ENCODE measurements at places on chromosomes 6 and 20.
A peak's percentile ranks its signal among the peaks of the same experiment; 100 is the strongest.

DNA sequence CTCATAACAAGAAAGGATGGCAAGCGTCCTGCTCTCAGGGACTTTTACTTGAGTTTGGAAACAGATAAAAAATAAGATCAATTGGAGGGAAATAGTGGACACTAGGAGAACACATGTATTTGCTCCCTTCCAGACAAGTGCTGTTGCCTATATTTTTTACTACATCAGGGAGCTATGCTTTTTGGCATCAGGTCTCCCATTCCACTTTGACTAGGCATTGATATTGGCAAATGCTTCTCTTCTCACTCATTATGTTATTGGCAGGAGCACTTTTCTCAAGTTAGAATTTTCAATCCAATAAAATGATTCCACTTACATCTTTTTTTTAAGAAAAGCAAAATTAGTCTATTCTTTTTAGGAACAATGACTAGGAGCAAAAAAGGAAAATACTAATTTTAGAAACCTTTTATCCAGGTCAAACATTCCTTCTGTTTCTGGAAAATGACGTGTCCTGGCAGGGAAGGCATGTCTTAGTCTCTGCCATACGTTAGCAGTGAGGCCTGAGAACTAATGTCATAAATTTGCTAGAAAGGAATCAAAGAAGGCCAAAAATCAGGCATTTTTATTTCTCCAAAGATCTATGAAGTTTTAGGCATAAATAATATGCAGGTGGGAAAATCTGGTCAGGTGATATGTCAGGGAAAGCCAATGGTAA, 21.4 kb downstream of the BCAS1 start:
- no peak for DNase-seq

- DNase-seq = no peak
Observed at GRCh38 chr20:51828762-51829161, 26.4 kb upstream of the SALL4 start.

GRCh38 chr20:39713076-39713840, 751.1 kb downstream of the DHX35 start:
- DNase-seq = no peak

GRCh38 chr6:143059663-143060353, 881 bp upstream of the AIG1 start:
- no peak for DNase-seq

DNA sequence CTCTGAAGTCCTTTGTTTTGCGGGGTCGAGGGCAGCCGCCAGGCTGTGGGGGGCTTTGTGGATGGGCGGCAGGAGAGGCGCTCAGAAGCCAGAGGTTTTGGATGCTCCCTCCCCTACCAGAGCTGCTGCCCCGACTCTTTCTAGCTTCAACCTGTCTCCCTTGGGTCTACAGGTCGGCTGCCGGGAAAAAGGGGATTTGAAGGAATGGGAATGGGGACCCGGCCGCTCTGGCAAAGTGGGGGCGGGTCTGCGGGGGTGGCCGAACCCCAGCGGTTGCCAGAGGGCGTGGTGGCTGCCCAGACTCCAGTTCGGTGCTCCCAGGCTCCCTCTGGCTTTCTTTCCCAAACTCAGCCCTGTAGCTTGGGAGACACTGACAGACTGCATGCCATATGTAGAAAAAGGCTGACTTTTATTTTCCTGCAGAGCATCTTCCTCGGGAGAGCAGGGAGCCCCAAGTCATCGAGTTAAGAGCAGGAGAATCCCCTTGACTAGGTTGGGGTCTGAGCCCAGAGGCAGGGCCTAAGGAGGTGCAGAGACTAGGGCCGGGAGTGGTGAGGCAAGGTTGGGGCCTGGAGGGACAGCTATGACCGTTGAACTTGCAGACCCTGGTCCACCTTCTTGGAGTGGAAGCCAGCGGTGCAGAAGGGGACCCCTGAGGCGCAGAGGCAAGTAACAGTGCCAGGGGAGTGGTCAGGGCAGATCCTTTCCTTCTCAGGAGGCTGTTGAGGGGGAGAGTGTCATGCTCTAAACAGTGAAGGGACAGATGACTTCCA, 1.4 kb upstream of the PPP1R18 start:
- DNase-seq = no peak

DNA sequence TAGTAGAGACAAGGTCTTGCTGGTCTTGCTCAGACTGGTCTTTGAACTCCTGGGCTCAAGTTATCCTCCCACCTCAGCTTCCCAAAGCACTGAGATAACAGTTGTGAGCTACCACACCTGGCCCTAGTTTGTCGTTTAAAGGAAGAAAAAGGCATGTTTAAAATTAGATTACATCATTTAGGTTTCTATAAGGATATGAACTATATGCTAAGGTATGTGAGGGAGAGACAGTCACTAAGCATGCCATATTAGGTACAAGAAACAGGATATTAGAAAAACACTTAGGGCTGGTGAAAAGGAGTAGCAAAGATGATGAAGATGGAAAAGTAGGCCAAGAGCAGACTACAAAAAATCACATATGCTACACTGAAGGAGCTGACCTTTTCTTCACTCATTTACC, 106.4 kb downstream of the ASCC3 start:
- no peak for DNase-seq

DNA sequence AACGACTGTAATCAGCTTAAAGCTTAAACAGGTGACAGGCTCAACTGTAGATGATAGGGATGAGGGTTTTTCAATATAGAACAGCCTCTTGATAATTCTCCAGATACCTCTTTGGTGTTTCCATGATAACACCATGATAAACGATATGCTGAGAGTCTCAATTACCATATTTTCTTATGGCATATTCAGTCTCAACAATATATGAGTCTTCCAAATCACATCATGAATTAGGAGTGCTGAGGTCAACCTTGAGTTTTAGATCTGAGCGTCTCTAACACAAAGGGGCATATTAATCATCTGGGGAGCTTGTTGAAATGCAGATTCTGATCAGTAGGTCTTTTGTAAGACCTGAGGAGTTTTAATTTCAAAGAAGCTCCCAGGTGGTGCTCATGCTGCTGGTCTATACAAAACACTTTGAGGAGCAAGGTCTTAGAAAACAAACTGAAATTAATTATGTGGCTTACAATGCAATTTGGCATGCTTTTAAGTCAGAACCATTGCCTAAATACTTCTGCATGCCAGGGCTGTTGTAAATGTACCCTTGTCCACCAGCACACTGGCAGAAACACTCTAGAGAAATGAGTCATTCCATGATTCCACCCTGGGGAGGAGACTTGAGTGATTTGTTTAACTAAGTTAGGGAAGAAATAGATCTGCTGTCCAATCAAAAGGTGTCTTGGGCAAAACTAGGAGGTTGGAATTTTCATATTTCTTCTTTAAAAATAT, 49.6 kb downstream of the PTCHD4 start:
- DNase-seq = no peak

- DNase-seq = no peak
Observed at GRCh38 chr6:166614171-166614583, 12.9 kb downstream of the RPS6KA2 start.

DNA sequence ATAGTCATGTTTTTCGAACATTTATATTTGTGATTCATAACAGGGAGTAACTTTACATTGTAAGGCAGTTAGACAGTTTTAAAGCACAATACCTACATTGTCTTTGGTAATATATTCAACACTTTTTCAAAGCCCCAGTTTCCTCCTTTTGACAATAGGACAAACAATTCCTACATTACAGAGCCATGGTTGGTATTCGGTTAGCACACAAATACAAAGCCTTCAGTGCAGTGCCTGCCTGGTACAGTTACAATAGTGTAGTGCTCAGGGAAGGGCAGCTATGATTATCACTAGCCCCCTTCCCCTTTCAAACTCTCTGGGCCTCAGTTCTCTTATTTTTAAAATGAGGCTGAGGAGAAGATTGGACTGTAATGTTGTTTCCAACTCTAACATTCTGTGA, 207.8 kb downstream of the TPBG start:
- no peak for DNase-seq

GRCh38 chr6:148827416-148828045, 80.7 kb downstream of the UST start:
- DNase-seq = no peak

- DNase-seq = peak; percentile 19
Observed at GRCh38 chr6:55897346-55897745, 22.0 kb upstream of the BMP5 start.

DNA sequence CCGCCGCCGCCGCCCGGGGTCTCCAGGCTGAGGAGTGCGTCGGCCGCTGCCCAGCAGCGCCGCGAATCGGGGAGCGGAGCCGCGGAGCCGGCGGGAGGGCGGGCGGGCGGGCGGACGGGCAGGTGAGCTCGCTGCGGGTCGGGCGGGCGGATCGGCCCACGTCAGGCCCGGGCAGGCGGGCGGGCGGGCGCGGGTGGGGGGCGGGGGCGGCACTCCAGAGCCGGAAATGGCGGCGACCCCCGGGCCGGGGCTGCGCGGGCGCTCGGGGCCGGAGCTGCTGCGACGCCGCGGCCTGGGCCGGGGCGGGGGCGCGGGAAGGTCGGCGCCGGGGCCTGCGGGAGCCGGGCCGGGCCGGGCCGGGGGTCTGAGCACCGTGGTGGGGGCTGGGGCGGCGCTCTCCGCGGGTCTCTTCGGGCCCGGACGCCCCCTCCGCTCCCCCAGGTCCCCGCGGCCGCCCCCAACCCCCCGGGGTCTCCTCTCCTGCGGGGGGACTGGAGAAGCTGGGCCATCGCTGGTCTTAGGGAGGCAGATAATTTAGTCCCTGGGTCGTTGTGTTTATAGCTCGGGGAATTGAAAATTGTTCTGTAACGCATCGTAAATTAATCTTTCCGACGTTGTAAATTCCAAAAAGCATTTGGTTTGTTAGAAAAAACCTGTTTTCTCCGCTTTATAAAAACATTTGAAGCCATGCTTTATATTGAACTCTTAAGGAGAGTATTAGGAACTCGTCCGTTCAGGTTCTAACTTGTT, 451 bp downstream of the DNAJC5 start:
- DNase-seq = no peak

GRCh38 chr6:26158076-26158580, 70.9 kb downstream of the HFE start:
- peak; percentile 69 for DNase-seq

DNA sequence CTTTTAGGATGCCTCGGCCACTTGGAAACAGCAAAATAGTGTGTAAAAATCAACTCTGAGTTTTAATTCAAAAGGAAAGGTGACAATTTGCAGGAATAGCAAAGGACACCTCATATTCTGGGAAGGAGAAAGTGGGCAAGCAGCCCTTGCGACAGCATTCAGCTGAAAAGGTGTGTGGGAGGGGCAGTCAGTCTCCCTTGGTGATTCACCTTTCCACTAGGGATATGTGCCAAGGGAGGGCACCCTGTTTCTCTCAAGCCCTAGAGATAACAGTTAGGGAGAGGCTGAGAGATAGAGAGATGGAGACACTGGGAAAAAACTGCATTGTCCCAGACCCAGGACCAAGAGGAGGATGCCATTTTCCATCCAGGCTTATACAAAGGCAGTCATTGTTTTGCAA, 228.1 kb downstream of the EPM2A start:
- no peak for DNase-seq

- DNase-seq = no peak
Observed at GRCh38 chr20:25037288-25038102, 20.4 kb downstream of the ACSS1 start.

- DNase-seq = no peak
Observed at GRCh38 chr20:18986146-18986830, 172.7 kb downstream of the SCP2D1 start.

DNA sequence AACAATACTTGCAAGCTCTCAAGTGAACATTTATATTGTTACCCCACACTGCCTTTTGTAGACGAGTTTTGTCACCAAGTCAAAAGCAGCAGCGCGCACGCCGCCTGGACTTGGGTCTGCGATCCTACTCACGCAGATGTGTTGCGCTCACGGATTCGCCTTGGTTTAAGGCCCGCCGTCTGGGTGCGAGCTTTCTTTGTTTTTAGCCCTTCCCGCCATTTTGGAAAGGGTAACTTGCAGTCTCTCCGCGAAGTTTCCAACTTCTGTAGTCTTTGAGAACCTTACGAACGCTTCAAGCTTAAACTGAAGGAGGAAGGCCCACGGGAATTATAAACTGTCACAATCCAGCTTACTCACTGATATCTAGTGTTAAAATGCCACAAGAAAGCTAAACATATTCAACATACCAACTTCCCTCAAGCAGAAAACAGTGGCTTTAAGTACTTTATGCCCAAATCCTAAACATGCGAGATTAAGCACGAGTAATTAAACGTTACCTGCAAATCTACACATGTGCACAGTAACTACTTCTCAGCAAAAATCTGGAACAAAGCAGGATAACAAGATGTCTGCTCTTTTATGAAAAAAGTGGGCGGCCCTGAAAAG, 80.4 kb upstream of the BTN3A2 start:
- peak; percentile 68 for DNase-seq

- DNase-seq = no peak
Observed at GRCh38 chr6:56961151-56961550, 6.2 kb downstream of the BEND6 start.

GRCh38 chr20:3084986-3085360, 449 bp upstream of the AVP start:
- no peak for DNase-seq

DNA sequence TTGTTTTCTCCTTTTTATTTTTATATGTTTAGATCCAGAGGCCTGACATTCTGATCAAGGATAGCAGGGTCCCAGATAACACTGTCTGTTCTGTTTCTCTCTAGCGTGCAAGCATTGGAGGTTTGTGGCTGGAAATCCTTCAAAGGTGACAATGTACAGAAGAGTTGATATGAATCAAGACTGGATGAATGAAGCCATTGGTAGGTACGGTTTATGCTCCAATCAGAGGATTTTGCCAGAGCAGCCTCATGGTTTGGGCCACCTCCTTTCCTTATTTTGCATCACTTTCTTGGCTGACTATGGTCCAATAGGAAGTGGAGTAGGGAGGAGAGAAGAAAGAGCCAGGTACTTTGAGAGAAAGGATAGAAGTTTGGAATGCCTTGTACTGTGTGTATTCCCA, 484.8 kb upstream of the JAG1 start:
- DNase-seq = no peak

GRCh38 chr6:106385530-106385929, 25.0 kb downstream of the CRYBG1 start:
- DNase-seq = no peak

DNA sequence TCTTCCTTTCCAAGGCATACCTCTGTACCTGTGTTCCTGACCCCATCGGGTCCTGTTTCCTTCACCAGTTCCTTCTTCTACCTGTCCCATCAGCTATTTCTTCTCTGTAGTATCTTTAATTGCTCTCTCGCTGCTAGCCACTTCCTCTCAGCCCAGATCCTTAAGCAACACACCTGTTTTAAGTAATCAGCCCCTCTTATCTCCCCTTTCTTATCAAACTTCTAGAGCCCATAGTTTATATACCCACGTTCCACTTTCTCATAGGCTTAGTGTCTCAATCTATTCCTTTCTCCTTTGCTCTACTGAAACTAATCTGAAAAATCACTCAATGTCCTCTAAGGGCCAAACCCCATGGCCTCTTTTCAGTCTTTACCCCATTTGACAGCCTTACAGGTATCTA, 239.6 kb downstream of the BTBD9 start:
- no peak for DNase-seq

Data from BE2C (cell line).